ENCODE measurements at places on chromosomes 5 and 9.

DNA sequence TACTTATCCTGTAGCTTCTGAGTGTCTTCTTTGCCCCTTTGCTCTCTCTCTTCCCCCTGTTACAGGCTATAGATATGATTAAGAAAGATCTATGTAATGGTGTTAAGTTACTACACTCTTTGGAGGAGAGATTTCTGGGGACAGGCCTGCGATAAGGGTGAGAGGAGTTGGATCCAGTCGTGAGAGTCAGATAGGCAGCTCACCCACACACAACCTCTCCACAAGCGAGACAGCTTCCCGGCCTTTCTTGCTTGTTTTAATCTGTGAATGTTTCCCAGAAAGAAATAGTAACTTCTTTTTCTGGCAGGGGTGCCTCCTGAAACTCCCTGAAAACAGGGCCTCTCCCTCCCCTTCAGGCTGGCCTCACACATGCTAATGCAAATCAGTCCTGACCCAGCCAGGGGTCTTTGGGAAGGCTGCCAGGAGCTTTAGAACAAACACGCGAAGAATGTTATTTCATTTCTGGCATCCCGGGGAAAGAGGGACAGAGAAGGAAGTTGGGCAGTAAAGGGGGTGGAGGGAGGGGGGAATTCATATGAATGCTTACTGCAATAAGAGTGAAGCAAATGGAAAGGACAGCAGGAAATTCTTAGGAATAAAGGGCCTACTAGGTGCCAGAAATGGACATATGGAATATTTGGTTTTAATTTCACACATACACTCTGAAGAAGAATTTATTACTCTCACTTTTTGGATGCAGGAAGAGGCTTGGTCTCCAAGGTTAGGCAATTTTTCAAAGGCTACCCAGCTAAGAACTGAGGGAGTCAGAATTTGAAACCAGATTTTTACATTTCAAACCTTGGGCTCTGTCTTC, 215.8 kb upstream of the TRIM32 start:
- DNase-seq = no peak

DNA sequence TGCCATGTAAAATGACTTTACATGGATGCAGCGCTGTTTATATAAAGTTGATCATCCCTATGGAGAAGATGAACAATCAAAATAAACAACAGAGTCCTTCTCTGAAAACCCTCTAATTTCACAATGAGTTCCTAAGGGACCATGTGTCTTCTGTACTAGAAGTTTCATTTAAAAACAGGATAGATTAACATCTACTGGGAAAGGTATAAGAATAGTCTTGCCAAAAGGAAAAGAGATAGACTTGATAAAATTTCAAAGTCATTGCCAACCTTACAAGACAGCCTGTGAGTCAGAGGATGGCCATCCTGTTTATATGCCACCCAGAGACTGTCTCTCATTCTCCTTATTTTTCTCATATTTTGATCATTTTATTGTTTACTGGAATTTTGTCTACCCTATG, 367.1 kb upstream of the PDE4D start:
- no peak for DNase-seq

GRCh38 chr5:149414405-149415065, 35.4 kb upstream of the IL17B start:
- DNase-seq = no peak

DNA sequence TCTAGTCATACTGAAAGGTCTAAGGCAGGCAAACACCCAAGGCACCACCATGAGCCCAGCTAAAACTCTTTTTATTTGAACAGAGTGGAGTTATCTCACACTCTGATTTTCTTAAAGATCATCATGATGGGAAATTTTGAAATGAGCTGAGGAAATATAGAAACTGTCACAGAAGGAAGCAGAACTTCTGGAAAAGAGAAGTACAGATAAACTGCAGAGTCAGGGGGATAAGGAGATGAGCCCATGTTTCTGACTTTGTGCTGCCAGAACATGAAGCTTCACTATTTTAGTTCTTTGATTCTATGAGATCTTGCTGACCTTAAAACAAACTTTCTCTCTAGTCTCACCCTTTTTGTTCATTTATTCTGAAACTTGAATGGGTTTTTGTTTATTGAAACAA, 406.5 kb upstream of the EDIL3 start:
- no peak for DNase-seq

DNA sequence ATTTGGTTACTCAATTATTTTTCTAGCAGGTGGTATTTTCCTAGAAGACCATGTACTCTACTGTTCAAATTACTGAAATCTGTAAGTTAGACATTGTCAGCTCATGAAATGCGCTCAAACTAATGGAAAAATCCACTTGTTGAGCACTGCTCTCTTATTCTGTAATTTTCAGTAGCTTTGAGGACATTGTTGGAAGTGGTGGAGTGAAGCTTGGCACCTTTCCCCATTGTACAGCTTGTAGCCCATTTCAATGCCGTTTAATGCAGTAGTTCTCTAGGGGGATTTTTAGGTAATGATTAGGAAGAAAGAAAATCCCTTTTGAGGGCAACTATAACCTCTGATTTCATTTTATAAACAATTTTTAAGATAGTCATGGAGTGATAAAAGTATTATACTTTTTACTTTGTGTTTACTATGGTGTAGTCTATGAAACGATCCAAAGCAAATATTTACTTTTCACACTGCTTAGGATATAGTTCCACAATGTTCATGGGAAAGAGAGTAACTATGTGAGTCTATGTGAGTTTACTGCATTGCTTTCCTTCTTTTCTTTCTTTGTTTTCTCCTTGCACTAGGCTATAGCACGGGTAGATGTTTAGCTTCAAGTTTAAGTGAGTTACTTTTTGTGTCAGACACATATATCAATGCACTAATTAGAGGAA, 165.8 kb upstream of the ANKH start:
- no peak for DNase-seq

- DNase-seq = no peak
Measured at GRCh38 chr5:9454491-9454890, 91.4 kb downstream of the SEMA5A start.

- DNase-seq = no peak
Measured at GRCh38 chr5:176789873-176790615, 20.3 kb upstream of the UNC5A start.

DNA sequence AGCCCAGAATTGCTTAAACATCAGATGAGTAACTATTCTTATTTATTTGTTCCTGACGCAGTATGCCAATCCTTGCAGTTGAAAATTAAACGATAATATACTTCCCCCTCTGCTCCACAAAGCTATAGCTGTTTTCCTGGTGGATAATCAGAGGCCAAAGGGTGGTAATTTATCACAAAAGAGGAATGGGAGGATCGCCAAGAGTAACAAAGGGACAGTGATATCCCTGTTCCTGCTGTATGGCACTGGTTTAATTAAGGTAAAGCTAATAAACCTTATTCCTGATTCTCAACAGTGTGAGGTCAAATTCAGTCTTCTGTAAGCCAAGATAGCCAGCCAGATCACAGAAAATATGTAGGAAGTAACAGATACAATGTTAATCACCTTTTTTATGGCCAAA, 33.4 kb upstream of the PTGER4 start:
- DNase-seq = no peak

GRCh38 chr5:67983251-67984110, 232.1 kb upstream of the PIK3R1 start:
- no peak for DNase-seq

DNA sequence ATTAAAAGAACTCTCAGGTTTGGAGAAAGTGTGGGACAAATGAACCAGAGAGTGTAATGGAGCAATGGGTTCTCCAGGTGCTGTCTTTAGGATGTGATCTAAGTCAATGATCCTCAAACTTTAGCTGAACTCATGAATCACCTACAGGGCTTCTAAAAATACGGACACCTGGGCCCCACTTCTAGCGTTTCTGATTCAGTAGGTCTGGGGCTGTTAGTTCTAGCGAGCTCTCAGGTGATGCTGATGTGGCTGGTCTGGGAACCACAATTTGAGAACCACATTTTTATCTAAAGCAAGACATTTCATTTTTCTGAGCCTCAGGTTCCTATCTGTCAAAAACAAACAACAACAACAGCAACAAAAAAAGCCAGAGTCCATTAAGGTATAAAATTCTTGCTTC, 35.1 kb upstream of the PCA3 start:
- DNase-seq = no peak

GRCh38 chr9:88538311-88539085, 3.5 kb downstream of the NXNL2 start:
- DNase-seq = no peak

DNA sequence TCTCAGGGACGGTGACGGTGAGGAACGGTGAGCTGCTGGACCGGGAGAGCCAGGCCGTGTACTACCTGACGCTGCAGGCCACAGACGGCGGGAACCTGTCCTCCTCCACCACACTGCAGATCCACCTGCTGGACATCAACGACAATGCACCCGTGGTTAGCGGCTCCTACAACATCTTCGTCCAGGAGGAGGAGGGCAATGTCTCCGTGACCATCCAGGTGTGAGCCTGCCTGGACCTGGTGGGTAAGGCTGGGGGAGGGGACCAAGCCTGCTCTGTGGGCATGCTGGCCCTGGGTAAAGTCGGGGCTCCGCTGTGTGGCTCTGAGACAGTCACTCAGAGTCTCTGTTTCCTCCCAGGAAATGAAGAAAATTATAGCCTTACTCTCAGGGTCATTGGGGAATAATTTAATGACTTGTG, 29.3 kb downstream of the CDHR2 start:
- no peak for DNase-seq

- DNase-seq = peak; percentile 14
Measured at GRCh38 chr9:109903515-109904138, 123.6 kb downstream of the PALM2AKAP2 start.

GRCh38 chr5:40555886-40556285, 123.8 kb upstream of the PTGER4 start:
- no peak for DNase-seq

GRCh38 chr5:134874831-134875655, 872 bp downstream of the TXNDC15 start:
- no peak for DNase-seq

Data from stimulated activated CD8-positive, alpha-beta memory T cell treated with anti-CD3 and anti-CD28 coated beads, Interleukin-4, amount 100 ng/mL, for 24 hours (primary cell).